ENCODE measurements at places on chromosomes 5 and 9.

GRCh38 chr5:83780699-83781350 lies 60.2 kb upstream of the HAPLN1 start:
- no peak for DNase-seq

GRCh38 chr9:137685035-137685740 lies 66.4 kb downstream of the EHMT1 start:
- no peak for DNase-seq

GRCh38 chr5:39955156-39955555 lies 530.4 kb upstream of the DAB2 start:
- DNase-seq = no peak

DNA sequence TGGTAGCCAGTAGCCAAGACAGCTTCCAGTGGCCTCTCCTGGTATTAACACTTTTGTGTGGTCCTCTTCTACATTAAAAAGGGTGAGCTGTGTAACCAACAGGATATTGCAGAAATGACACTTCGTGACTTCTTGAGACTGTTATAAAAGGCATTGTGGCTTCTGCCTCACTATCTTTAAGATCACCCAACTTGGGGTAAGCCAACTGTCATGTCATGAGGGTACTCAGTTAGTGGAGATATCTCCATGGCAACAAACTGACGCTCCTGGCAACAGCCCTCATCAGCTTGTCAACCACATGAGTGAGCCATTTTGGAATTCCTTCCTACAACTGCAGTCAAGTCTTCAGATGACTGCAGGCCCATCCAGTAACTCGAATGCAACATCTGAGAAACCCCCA lies 121.7 kb downstream of the DEPDC1B start:
- DNase-seq = no peak

- DNase-seq = no peak
Observed at GRCh38 chr9:6562871-6563430, 82.6 kb downstream of the GLDC start.

DNA sequence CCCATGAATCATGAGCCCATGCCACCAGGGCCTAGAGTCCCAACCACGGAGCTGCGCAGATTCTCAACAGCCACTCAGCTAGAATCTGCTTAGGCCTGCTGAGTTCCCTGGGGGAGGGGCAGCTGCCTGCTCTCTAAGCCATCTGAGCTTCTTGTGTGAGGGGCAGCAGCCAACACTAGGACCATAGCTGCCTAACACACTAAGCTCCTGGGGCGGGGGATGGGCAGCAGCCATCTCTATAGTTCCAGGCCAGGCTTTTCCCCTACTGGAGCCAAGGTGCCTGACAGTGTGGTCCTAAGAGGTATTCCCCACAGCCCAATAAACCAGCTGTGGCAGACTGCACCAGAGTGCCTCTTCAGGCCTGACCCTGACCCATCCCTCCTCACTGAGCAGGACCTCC lies 255.9 kb upstream of the ACO1 start:
- peak; percentile 68 for DNase-seq

- DNase-seq = no peak
Observed at GRCh38 chr5:132280371-132281240, 13.6 kb upstream of the SLC22A4 start.

- DNase-seq = peak; percentile 16
Observed at GRCh38 chr5:55604611-55605067, 69.9 kb upstream of the PLPP1 start.

GRCh38 chr9:34219421-34219820 lies 40.6 kb downstream of the UBAP1 start:
- no peak for DNase-seq

DNA sequence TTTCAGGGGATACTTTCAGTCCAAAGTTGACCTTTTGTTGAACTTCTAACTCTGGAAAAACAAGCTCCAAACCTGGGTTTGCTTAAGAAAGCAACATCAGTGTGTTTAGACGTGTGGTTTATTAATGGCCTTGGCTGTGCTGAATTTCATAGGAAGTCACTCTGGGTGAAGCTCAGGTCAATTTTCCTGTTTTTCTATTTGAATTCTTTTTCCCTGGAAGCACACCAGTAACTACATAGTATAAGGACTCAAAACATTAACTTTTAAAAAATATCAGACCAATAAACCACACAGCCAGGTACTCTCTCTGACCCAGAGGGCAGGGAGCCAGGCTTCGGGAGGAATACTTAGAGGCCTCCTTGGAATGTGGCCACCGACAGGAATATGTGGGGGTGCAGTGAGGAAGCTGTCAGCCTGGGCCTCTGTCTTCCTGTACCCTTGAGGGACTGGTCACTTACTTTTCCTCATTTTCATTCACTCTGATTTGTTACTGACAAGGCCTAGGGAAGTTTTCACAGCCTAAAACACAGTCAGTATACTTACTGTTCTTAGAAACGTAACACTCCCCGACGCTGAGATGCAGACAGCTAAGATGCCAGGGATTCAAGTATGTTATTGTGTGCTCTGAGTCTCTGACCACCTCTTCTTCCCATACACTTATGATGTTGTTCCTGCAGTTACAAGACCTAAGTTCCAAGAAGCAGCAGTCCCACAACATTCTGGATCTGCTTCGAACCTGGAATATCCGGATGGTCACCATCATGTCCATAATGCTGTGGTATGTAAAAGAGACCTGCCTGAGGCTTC lies 18.9 kb downstream of the SLC22A5 start:
- DNase-seq = no peak

DNA sequence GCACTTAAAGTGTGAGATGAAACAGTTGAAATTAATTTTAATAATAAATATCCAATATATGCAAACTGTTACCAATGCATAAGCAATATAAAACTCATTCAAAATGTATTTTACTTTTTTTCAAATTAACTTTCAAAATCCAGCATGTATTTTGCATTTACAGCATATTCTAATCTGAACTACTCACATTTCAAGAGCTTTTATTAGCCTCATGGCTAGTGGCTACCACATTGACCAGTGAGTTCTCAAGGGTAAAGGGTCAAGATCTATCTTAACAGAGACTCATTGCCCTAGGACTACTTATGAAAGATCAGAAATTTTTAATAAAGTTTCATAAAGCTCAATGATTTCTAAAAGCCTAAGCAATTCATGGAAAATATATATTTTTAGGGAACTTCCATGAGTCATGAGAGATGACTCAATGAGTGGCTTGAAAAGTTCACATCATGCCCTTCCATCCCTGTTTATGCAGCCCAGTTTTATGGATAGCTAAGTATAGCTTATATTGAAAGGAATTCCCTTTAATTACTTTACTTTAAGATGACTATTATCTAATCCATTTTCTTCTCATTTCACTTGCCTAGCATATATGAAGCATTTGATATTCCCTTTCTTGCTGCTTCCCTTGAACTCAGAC lies 608.6 kb downstream of the SLCO4C1 start:
- DNase-seq = no peak

DNA sequence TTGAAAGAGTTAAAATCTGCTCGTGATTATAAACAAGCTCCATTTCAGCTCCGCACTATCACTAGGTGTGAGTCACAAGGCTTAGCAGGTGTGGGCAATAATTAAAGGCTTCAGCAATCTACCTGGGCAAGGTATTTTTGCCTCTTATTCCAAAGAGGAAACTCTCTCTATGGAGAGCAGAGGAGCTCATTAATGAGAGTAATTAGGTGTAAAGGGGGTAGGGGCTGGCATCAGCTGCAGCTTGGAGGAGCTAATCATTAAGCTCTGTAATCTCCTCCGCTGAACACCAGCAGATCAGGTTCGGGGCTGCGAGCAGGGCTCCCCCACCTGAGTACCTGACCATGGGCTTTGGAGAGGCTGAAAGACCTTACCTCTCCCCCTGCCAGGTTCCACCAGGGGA lies 129.2 kb downstream of the CRB2 start:
- peak; percentile 44 for DNase-seq

DNA sequence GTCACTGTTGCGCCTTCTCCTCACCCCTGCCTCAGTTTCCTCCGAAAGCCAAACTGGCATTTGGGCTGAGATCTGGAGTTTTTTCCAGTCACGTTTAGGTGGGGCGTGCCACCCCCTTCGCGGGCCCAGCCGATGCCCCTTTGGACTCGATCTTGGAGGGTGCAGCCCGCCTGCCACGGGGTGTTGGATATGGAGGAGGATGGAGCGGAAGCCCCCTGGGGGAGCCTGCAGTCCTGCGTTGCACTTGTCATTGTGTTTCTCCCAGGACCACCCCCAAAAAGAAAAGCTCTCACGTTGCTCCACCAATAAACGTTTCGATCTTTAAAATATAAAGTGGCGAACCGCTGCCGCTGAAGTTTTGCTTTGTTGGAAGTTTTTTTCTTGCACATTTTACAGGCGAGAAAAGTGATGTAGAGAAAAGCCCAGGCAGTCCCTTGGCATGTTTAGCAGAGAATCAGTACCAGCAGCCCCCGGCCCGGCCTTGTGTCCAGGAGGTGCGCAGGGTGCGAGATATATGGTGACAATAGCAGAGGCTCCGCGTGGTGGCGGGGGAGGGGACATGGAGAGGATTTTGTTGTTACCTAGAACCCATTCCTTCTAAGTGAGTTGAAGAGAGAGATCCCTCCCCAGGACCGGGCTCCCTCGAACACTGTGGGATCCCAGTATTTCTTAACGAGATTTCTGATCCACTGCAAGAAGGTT lies 681 bp downstream of the F2R start:
- DNase-seq = peak; percentile 59

GRCh38 chr5:67366276-67366675 lies 169.7 kb upstream of the CD180 start:
- no peak for DNase-seq

DNA sequence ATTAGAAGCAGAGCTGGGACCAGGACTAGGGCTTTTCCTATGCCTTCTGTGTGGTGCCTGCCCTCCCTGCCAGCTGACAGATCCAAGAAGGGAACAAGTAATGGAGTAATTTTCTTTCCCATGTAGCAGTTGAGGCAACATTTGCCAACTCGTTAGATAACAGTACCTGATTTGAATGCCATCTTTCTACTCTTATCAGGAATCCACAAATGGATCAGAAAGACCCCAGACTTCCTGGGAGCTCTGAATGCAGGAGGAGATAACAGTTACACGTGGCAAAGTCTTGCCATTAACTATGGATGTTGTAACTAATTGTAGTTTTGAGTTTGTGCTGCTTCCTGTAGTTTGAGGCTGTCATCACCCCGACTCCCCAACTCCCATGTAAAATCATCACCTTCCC lies 39.2 kb downstream of the RCL1 start:
- DNase-seq = no peak

DNA sequence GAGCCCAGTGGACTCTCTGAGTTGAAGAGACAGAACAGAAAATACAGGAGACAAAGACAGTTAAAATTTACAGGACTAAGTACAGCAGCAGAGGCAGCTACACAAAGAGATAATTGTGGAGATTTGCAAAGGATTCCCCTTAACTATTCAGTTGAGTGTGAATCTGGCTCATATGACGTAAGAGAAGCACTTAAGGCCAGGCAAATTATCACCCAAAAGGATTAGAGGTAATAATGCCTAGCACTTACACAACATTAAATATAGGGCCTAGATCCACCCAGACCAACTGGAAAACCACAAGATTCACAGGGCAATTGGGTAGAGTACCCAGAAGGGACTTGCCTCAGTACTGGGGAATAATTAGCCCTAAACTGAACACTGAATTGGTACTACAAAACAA lies 41.3 kb downstream of the ADAMTS6 start:
- DNase-seq = no peak

DNA sequence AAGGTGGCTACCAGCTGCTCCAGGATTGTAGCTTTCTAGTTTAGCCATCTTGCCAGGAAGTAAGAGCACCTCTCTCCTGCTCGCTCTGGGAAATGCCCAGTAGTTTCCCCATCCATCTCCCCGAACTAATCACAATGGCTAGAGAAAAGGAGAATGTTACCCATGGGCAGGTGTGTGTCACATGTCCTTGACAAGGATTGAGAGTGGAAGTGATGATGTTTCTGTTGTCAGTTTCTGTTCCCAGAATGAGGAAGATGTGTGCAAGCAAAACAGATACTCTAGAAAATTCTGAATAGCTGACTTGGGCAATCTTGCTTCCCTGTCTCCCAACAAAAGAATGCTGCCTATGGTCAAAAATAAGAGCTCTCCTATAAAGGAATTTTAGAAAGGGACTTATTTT lies 429.5 kb downstream of the EBF1 start:
- DNase-seq = no peak

DNA sequence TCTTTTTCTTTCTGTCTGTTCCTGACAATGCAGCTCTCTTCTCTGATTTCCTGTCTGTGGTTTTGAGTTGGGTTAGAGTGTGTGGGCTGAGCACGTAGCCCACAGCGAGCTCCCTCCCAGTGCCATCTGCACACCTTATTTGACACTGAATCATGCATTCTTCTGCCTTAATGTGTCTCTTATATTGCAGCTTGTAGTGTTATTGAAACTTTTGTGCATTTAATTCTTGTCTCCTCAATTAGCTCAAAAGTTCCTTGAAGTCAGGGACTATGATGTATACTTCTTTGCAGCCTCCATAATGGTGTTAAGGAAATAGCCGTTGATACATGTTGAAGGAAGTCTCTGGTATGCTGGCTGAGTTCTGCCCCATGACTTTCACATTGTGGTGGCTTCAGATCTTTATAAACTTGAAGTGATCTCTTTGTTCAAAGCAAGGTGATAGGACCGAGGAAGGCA lies 576.2 kb upstream of the CLINT1 start:
- no peak for DNase-seq

GRCh38 chr5:31193591-31194467 lies at the start of gene CDH6:
CDH6 (plus strand) TSS chr5:31193686; CDS start chr5:31267474, 73,788 bp downstream.
- DNase-seq = peak; percentile 94

Measured in neural progenitor cell (in vitro differentiated cells).